ENCODE measurements at places on chromosomes 1 and 21.

DNA sequence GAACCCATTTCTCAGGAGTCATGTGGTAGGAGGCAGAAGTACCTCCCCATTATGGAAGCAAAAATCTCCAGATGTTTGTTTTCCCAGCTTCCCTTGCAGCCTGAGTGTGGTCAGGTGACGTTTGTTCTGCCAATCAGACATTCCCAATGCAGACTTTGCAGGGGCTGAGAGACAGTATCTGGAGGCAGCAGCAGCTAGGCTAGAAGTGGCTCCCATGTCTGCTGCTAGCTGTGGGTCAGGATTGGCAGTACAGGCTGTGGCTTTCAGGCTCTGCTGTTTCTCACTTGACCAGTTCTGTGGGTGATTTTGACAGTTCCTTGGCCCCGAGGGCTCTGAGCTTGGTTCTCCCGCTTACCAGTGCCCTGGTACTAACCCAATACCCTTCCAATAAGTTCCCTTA lies 58.6 kb upstream of the NBPF3 start:
- DNase-seq, result no peak

DNA sequence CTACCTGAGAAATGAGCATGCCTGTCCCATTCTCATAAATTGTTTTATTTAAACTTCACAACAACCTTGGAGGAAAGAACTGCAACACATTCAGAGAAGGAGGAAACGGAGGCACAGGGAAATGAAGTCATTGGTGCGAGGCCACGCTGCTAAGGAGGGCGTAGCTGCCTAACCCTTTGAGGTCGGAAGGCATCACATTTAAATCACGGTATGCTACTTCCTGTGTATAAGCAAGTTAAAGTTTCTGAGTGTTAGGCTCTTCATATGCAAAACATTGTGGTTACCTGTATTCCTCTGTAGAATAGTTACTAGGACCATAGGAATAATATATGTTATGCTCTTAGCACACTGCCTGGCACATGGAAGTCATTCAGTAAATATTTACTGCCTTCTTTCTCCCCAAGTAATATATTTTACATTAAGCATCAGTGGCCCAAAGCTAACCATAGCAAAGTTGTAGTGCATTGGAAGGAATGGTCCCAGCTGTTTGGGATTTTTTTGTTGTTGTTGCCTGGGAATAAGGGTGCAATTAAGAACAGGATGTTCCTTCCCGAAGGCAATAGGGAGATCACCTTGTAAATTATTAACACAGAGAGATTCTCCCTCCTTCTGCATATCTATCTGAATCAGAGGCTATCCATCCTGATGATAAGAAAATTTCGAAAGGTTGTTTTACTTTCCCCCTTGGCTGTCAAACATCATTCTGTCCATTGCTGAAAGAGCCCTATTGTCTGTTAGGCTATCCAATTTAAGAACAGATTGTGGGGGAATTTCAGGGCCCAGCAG lies 192.2 kb upstream of the C8B start:
- no peak for DNase-seq

DNA sequence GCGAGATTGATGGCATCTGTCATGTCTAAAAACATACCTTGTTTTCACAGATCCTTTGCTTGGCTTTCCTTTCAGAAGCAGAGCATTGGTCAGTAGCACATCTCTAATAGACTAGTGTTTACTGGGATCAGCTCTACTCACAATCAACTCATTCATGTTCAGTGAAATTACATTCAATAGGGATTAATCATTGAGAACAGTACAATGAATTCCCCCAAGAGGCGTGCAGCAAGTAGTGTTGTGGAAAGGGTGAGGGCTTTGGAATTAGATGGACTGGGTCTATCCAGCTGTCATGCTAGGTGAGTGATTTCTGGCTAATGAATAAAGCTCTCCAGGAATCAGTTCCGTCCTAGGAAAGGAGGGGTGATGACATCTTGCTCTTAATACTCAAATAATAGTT lies 155.2 kb upstream of the COA6 start:
- DNase-seq, result no peak

GRCh38 chr1:94592571-94592920 lies 51.0 kb upstream of the F3 start:
- no peak for DNase-seq

GRCh38 chr1:41672641-41673361 lies 188.3 kb upstream of the EDN2 start:
- DNase-seq, result peak; percentile 78

DNA sequence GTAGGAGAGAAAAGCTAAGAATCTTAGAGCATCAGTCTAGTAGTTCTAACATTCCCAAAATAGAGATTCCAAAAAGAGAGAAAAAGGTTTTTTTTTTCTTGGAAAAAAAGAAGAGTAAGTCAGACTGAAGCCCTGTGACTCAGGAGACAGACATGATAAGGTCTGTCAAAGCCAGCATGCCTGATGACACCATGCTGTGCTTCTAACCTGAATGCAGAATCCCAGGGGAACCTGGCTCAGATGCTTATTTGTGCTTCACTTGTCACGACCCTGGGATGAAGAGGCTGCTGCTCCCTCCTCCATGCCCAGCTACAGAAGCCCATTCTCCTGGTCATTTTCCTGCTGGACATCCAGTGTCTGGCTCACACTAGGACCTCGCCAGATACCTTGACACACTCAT lies 44.3 kb downstream of the ERICH3 start:
- DNase-seq, result no peak

- DNase-seq, result peak; percentile 33
These were observed 994 bp upstream of the ACBD6 start for GRCh38 chr1:180503280-180503862.

DNA sequence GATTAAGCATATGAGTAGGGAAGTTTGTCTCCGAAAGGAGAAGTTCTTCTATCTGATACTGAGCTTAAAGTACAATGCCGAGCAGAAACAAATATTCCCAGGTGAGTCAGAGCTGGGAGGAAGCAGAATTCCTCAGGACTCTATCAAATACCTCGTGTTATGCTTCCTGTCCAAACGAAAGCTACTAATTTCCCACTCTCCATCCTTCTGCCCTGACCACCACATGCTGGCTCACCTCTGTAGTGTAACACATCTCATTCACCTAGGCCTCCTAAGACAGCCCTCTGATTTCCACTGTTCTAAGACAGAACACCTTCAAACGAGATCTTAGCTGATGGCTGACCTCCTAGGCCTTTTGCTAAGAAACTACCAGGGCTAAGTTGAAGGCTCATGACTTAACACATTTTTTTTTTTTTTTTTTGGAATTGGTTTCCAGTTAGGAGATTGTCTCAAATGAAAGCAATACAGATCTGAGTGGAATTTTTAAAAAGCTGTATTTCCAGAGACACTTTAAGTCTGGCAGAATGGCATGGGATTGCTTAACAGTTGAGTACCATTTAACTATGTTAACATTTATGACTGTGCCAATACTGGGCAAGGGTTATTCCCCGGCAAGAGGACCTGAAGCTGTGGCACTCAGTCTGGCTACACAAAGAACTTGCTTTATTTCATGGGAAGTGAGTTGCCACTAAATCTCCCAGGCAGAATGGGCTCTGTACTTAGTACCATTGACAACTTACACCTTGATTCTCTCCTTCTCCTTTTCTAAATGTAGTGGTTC lies 583.4 kb downstream of the DPYD start:
- no peak for DNase-seq

- DNase-seq, result no peak
These were observed 126.7 kb downstream of the NR5A2 start for GRCh38 chr1:200154069-200154767.

GRCh38 chr1:2503554-2504224 lies 22.7 kb downstream of the PANK4 start:
- DNase-seq, result no peak

DNA sequence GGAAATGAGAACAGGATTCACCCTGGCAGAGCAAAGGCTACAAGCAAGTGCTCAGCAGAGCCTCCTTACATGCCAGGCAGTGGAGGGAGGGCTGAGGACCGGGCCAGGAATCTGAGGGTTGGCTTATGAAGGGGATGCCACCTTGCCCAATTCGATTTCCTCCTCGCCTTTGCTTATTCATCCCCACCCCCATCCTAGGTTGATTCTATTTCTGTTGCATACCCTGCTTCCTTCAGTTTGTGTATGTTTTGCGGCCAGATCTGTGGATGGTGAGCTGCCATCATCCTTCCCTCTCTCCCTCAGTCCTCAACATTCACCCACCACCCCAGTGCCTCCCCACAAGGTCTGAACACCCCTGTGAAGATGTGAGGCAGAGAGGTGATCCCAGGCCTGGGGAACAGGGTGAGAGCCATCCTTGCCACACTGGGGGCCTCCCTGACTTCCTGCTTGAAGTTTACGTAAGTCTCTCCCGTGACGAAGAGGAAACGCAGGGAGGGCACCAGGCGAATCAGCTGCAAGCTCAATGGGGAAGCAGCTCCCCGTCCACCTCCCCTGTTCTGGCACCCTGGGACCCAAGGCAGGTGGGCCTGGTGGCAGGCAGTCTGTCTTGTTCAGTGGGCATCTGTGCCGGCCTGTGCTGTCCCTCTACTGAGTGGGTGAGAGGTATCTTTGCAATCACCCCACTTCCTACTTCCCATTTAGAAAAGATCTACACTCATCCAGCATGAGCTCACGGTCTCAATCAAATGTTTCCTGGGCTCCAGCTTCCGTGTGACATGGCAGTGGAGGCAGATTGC lies 50.6 kb upstream of the CNTN2 start:
- no peak for DNase-seq

- DNase-seq, result no peak
These were observed 5.2 kb downstream of the SIPA1L2 start for GRCh38 chr1:232624546-232625281.

DNA sequence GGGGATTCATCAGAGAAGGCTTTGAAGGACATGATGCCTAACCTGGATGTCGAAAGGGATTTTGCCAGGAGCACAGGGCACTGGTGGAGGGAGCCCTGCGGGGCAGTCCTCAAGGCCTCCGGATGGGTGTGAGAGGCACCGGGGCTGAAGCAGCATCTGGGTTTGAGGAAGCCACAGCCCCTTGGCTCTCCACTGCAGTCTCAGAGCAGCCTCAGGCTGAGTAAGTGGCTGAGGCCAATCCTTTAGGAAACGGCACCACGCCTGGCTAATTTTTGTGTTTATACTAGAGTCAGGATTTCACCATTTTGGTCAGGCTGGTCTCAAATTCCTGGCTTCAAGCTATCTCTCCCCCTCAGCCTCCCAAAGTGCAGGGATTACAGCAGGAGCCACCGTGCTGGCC lies 12.0 kb downstream of the ERVH48-1 start:
- DNase-seq, result peak; percentile 12

GRCh38 chr1:51523931-51524330 lies 4.9 kb upstream of the EPS15 start:
- no peak for DNase-seq

GRCh38 chr1:241998412-241998921 lies 431 bp downstream of the MAP1LC3C start:
- DNase-seq, result peak; percentile 88

DNA sequence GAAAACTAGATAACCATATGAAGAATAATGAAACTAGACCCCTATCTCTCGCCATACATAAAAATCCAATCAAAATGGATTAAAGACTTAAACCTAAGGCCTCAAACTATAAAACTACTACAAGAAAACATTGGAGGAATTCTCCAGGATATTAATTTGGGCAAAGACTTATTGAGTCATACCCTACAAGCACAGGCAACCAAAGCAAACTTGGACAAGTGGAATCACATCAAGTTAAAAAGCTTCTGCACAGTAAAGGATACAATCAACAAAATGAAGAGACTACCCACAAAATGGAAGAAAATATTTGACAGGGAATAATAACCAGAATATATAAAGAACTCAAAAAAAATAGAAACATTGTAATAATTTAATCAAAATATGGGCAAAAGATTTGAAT lies 505.4 kb downstream of the KCNT2 start:
- DNase-seq, result no peak

- peak; percentile 90 for DNase-seq
These were observed 84.6 kb upstream of the BMP8A start for GRCh38 chr1:39406533-39407450.

DNA sequence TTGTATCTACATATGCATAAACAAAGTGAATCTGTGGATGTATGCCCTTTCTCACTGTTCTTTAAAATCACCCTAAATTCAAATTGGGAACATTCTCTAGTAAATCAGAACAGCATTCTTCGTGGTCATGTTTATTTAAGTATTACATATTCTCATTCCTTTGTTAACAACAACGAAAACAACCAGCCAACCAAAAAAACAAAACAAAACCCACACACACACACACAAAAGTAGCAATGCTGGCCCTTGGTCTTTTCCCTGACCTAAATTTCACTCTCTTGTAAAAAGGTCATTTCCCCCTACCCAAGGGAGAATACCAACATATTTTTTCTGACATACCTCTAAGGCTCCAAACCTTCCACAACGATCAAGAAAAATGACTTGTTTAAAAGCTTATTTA lies 102.6 kb downstream of the NRIP1 start:
- DNase-seq, result peak; percentile 18

DNA sequence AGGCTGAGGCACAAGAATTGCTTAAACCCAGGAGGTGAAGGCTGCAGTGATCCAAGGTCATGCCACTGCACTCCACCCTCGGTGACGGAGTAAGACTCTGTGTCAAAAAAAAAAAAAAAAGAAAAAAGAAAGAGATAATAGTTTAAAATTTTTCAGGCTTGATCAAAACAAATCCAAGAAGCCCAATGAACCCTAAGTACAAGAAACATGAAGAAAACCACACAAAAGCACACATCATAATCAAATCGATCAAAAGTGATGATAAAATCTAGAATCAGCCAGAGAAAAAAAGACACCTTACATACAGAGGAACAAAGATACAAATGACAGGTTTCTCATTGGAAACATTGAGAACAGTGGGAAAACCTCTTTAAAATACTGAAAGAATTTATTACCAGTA lies 31.5 kb downstream of the LDLRAD1 start:
- DNase-seq, result no peak

DNA sequence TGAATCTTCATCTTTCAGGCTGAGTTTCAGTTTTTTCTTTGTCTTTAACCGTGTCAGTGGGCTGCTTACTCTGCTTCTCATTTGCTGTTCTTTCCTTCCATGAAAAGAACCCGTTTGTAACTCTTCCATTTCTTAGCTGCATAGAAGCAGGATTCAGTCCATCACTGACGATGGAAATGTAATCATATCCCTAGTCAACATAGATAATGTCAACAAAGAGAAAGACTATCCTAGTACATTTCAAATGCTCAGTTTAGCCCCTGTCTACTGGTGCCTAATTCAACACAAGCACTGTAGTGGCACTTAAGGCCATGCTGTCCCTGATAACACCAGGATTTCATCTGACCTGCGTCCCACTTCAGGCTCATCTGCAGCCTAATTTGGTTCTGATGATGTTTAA lies 376 bp downstream of the GBP1 start:
- no peak for DNase-seq

DNA sequence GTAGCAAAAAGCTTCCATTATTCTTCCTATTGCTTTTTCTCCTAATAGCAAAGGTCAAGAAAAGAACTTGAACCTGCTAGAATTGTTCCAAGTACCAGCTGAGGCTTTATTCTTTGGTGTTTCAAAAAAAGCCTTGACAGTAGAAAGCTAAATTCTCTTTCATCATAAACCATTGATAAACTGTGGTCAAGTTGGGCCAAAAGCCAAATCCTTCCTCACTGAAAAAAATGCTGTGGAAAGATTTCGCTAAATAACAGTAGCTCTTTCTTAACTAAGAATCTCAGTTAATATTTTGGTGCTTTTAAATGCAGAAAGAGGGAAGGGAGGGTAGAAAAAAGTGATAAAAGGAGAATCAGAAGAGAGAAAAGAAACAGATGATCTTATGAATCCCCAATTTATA lies 14.0 kb upstream of the JAM2 start:
- DNase-seq, result no peak

GRCh38 chr1:186785503-186785902 lies 43.2 kb upstream of the PLA2G4A start:
- DNase-seq, result no peak

- peak; percentile 24 for DNase-seq
These were observed 10.9 kb upstream of the DMRTB1 start for GRCh38 chr1:53448241-53448841.
